ENCODE measurements at places on chromosomes 7 and 10.

- DNase-seq = no peak
Observed at GRCh38 chr7:30869794-30870611, 41.6 kb upstream of the AQP1 start.

DNA sequence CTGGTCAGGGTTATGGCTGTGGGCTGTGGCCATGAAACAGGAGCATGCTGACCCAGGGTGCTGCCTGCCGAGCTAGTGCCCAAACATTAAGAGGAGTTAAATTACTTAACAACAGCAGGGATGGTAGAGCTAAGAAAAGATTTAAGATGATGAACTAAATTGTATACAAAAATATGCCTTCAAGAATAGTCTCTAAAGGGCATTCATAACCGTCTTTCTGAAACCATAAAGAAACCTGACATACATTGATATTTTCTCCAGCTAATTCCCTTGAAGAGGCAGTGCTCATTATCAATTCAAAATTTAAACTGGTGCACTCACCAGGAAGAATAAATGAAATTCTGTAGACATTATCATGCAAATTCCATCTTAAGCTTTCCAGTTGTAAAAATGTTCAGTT, 265.8 kb upstream of the TAC1 start:
- DNase-seq = no peak

GRCh38 chr10:42888504-42889095, 106.0 kb downstream of the BMS1 start:
- DNase-seq = no peak

DNA sequence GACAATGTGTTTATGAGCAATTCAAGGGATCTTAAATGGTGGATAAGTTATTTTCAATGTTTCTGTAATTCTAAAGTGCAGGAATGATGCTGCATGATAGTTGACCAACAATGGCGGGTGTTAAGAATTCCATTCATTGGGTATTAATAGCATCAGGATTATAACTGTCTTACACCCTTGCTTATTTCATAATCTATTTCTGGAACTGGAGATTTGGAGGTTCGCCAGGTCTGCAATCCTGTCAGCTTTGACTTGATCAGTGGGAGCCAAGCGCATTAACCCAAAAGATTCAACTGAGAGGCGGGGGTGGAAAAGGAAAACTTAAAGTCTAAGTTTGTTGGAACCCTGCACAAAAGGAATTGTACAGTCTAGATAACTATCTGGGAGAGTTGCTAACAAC, 114.9 kb upstream of the ZEB1 start:
- no peak for DNase-seq

DNA sequence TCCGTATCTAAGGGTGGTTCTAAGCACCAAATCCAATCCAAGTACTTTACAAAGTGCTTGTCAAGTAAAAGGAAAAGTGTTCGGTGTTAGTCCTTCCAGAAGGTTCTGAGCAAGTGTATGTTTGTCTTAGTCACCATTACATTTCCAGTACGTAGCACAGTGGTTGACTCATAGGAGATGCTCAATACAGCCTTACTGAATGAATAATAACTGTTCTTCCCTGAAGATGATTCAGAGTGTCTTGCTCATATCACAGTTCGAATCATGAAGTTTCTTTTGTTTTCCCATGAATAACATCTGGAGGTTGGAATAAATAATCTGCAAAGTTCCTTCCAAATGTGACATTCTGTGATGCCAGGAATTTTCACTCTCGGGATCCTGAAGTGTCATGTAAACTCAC, 53.4 kb downstream of the WNT2 start:
- DNase-seq = no peak

- no peak for DNase-seq
Observed at GRCh38 chr10:4174197-4174596, 389.2 kb upstream of the KLF6 start.

GRCh38 chr7:25351761-25352160, 123.5 kb upstream of the NPVF start:
- no peak for DNase-seq

GRCh38 chr7:73778801-73779389, 8.8 kb upstream of the CLDN3 start:
- DNase-seq = no peak

DNA sequence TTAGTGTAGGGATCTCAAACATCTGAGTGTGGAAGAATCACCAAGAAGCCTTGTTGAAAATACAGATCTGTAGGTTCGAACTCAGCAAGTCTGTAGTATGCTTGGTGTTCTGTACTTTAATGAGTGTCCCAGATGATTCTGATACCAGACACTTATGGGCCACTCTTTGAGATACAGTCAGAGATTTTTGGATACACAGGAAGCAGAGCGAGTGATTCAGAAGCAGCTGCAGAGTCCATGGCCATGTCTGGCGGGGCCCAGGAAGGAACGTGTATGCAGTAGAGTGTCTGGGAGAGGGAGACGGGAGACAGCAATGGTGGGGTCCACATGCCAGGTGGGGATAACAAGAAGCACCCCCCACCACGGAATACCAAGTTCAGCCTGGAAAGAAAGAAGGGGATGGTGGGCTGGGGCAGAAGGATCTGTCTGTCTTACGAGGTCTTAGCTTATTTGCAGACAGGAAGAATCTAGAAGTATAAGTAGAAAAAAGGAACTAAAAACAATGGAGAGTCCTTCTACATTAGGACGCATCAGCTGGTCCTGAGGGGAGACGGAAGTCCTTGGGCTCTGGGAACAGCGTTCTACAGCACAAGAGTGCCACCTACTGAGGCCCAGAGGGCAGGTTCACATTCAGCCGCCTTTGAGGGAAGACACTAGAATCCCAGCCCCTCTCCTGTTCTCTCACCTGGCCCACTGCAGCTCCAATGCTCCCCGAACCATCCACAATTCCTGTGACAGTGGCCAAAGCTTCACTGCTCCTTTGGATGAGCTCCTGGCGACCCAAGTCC, 55.4 kb downstream of the SLC37A3 start:
- no peak for DNase-seq

DNA sequence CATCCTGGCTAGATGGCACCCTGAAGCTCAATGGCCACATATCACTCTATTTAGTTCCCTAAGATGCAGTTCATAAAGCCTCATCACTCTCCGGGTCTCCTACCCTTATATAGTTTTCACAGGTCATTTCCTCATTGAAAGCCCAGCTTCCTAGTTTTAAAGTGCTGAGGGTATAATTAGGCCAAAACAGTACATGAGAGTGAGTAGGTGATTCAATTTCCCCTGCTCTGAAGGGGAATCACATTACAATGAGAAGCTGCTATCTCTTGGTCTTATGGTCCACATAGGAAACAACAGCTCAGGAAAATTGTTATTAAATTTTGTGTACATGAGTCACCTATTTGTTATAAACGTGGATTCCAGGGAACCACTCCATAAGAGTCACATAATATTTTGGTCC, 162.0 kb downstream of the SEMA3E start:
- no peak for DNase-seq

DNA sequence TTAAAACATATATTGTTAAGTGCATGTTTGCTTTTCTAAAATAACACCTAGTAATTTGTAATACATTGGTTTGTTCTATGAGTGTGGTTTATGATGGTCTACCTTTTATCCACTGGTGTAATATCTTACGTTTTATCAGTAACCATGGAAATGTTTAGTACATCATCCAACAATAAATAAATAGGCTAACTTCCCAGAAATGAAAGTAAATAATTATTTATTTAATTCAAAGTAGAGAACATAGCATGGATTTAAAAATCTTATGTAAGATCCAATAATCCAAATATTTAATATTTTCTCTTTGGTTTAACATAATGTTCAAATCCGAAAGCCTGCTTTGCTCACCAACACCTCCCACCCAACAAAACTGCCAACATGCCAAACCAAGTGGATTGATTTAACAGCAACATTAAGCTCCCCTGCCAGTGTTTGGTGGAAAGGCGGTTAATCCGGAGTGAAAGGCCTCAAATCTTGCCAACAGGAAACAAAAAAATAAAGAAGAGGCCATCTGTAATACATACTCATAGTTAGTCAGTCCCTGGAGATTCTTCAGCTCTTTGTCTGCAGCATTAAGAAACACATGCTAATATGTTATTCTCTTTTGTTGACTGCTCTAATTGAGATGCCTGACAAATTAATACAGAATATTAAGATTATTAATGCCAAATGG, 897.8 kb downstream of the CNTNAP2 start:
- DNase-seq = no peak

DNA sequence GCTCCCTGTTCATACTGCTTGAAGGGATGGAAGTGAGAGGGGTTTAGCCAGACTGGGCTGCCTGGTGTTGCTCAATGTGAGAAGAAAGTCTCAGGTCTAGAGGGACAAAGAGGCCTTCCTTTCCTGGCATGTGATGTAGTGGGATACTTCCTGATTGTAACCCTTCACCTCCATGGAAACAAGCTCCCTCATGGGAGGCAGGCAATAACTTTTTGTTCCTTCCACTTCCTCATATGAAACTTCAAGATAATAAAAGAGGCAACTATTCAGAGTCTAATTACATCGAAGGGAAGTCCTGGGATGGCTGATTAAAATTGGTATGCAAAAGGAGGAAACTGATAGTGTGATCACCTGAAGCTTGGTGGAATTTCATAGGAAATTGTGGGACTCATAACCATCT, 84.1 kb upstream of the ETV1 start:
- no peak for DNase-seq

GRCh38 chr7:42269161-42269560, 32.2 kb upstream of the GLI3 start:
- no peak for DNase-seq

DNA sequence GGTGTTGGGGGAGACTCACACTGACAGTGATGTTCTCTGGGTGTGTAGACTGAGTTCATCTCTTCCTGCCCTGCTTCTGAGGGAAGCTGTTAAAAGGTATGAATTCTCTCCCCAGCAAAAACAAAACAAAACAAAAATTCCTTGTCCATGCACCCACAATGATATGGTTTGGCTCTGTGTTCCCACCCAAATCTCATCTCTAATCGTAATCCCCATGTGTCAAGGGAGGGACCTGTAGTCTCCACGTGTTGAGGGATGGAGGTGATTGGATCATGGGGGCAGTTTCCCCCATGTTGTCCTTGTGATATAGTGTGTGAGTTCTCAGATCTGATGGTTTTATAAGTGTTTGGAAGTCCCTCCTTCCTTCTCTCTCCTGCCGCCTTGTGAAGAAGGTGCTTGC, 245.5 kb downstream of the GALNT17 start:
- DNase-seq = no peak

DNA sequence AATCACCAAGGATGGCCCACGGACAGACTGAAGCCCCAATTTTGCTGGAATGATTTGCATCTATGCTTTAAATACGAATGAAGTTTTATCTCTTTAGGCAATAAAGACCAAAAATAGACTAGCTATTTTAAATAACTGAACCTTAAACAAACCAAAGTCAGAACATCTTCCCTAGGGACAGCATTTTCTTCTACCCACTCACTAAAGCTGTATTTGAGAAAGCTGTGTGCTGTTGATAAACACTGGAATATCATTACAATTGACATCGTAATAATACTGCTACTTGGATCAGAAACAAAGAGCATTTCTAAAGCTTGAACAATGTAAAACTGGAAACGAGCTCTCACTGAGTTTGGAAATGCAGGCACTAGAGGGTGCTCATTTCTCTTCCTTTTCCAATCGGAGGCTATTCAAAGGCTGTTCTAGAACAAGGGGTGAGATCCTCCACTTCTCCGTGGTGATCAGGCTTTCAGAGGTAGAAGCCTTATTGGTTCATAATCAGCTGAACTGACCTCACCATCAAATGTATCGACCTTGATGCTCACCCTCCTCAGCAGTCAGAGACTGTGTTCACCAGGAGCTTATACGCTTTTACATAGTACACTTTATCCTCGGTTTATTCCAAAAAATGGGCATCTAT, 225.3 kb upstream of the PRSS1 start:
- DNase-seq = no peak

- DNase-seq = no peak
Observed at GRCh38 chr7:101378751-101379174, 16.1 kb downstream of the COL26A1 start.

DNA sequence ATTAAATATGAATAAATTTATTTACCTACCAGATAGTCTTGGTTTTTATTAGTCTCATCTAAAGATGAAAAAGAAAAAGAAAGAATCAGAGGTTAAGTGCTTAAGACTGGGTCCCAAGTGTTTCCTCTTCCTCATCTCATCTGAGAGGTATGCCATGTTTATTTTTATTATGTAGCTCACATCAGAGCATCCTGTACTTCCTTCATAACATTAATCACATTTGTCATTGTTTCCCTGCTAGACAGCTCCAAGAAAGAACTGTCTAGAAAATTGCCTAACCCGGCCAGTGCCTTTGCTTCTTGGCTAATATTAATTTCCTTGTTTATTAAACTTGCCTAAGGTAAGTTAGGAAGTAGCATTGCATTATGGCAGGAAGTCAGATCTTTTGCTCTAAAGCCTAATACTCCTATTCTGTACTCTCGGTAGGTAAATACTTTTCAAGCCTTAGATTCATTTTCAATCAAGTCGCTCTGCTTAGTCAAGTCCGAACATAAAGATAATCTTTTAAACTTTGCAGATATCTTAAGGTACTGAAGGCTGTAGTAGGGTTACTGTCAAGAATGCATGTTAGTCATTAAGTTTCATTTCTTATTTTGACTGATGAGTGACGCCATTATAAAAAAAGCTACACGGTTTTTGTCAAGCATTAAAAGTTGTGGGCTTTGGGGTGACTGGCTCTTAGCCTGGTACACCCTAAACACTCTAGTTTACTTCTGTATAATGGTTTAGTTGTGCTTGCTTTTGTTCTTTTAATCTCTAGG, 47.4 kb downstream of the ZMYND11 start:
- DNase-seq = no peak

DNA sequence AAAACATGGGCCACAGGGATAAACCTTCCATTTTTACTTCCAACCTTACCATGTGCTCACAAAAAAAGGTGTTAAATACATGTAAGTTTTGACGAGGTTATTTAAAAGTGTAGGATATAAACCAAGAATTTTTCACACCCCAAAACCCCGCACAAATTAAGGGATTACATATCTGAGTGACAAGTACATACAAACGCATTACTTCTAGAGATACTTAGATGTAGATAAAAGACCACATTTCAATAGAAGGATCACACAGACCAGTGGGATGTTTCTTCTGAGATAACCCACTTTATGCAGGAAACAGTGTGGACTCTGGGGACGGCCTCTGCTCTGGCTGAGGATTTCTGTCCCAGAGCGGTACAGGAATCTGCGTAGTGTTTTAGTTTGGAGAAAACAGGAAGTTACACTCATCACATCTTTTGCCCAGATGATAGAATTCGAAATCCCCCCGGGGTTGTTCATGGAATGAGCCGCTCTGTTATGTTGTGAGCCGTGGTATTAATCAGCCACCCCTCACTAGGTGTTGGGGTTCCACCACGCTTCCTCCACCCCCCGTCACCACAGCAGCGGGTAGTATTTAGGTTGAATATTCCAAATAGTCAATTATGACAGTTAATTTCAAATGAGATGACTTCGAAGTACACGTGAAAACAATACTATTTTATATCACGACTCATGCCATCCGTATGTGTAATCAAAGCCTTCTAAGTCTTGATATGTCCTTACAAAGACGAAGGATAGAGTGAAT, 1.3 kb upstream of the CUL1 start:
- peak; percentile 23 for DNase-seq

DNA sequence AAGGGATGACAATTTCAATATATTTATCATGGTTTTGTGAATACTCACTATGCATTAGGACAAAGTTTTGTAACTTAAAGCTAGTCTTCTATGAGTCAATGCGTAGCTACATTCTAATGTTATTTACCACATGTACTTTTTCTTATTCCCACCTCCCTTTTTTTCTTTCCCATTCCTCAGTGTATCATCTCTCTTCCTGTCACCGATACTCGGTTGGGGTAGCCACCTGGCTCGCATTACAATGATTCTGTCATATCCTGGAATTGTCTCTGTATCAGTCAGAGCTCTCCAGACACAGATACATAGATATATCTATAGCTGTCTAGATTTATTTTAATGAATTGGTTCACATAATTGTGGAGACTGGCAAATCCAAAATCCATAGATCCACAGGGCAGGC, 9.8 kb upstream of the RALA start:
- DNase-seq = no peak

Data from activated CD4-positive, alpha-beta T cell treated with anti-CD3 and anti-CD28 coated beads, Interleukin-2, amount 50 U/mL, for 4 hours (primary cell).